IPS DF 19.7 (cell line): ENCODE measurements at places on chromosomes 5 and 9.

DNA sequence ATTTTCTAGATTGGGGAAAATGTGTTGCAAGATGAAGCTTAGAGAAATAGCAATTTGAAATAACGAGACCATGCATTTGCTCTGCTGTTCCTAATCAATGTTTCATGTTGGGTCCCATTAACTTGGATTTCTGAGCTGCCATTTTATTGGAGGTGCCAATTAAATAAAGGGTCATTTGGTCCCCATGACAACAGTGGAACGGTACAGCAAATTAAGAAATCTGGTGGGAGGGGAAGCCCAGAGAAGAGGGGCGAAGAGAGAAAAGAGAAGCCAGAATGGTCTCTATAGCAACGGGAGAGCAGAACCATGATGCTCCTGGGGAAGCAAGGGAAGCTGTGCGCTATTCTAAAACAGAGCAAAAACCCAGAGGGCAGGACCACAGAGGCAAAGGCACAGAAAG is 120.2 kb downstream of the ENTREP1 start:
- no peak for DNase-seq

DNA sequence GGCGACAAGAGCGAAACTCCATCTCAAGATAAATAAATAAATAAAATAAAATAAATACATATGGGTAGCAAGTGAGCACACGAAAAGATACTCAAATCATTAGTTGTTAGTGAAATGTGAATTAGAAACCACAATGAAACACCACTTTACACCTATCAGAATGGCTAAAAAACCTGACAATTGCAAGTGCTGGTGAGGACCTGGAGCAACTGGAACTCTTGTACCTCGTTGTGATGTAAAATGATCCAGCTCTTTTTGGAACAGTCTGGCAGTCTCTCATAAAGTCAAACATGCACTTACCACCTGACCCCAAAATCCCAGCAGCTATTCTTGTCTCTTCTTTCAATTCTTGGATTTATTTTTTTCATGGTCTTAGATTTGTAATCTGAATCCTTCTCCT is 69.2 kb upstream of the FBXW11 start:
- no peak for DNase-seq

DNA sequence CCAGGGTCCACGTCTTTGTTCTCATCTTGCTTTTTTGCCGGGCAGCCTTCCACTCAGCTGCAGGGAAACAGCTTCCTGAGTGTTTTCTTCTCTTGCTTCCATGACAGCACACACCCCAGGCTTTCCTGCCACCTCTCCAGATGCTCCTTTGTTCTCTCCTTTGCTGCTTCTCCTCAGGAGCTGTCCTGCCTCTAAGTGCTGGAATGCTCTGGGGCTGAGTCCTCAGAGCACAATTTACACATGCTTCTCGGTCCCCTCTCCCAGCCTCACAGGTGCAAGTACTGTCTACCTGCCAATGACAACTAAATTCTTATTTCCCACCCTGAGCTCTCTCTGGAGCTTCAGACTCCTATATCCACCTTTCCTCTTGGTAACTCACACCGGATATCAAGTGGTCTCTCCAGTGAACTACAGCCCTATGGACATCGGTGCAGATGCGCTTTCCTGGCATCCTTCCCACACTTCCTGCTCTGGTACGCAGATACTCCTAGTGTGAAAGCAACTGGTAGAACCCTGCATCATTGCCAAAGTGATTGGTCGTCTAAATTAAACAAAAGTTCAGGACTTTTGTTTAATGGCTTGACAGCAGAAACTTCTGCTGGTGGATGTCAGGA is 13.4 kb upstream of the ACSL6 start:
- DNase-seq, result no peak

DNA sequence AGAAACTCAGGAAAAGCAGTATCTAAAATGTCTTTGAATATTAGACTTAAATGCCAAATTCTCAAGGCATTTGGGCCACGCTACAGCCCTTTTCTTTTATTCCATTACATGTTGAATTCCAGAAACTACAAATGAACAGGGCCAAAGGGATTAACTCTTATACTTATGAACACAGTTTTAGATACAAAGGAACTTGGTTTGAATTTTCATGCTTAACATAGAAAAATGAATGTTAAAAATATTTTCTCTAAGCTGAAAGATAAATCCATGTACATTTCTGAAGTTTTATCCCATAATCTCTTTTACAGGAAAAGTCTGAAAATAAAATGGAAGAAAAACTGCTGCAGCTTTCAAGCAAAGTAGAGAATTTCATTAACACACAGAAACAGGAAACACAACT is 56.8 kb downstream of the FAM81B start:
- no peak for DNase-seq

GRCh38 chr9:118008246-118008645 is 304.0 kb downstream of the TLR4 start:
- no peak for DNase-seq

GRCh38 chr5:111735583-111736270 is 21.3 kb downstream of the NREP start:
- peak; percentile 23 for DNase-seq

DNA sequence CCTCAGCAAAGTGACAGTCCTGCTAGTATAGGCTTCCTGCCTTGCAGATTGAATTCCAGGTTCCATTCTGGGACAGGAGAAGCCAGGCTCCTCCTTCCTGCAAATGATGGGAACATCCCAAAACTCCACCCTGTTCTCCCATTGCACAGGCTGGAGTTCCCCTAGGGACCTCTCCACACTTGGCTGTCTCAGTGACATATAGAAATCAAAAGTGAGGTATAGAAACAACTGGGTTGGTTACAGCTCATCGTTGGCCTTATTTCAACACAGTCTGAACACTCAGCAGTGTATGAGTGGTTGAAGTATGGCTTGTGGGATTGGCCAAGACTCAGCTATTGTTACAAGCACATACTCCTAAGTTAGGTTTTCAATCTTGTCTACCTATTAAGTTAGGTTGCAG is 157.8 kb upstream of the FTMT start:
- no peak for DNase-seq

GRCh38 chr5:155898284-155898683 is 428.7 kb upstream of the SGCD start:
- DNase-seq, result no peak

DNA sequence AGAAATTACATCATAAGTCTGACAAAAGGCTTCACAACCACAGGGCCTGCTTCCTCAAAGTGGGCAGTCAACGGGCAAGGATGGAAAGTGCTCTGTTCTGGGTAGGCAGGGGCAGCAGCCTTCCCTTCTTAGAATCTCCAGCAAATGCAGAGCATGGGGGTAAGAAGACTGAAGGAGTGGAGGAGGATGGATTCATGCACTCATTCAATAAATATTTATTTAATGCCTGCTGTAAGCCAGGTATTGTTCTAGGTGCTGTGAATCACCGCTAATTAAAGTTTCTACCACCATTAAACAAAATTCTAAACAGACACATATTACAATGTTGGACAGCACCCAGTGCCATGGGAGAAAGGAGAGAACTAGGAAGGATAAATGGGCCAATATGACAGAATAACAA is 195.6 kb downstream of the ELAVL2 start:
- no peak for DNase-seq

GRCh38 chr5:172364773-172365172 is 81.2 kb upstream of the UBTD2 start:
- DNase-seq, result no peak

DNA sequence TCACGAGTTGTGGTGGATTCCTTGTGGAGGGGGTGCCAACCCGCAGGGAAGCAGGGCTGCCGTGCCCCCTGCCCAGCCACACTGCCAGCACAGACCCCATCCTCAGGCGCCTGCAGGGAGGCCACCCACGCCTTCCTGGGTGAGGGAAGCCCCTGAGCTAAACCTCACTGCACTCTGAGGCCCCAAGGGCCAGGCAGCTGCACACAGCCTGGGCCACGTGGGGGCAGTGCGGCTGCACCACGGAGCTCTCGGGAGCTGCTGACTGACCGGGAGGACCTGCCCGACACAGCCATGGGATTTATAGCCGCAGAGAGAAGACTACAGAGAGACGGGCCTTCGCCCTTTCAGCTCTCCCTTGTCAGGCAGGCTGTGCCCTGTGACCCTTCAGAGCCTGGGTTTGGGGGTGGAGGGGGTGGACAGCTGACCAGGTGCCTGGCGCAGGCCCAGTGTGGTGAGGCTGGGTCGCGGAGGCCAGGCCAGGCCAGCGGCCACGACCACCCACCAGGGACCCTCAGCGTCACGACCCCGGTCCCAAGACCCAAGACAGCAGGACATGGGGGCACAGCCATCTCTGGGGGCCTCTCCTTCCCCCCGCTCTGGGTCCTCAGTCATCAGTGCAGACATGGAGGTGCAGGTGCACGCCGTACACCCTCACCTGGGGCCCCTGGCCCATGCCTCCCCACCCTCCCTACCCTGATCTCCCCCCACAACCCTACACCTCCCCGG is 4.3 kb upstream of the AHRR start:
- peak; percentile 23 for DNase-seq

GRCh38 chr9:6128030-6128429 is 87.6 kb upstream of the IL33 start:
- DNase-seq, result no peak

DNA sequence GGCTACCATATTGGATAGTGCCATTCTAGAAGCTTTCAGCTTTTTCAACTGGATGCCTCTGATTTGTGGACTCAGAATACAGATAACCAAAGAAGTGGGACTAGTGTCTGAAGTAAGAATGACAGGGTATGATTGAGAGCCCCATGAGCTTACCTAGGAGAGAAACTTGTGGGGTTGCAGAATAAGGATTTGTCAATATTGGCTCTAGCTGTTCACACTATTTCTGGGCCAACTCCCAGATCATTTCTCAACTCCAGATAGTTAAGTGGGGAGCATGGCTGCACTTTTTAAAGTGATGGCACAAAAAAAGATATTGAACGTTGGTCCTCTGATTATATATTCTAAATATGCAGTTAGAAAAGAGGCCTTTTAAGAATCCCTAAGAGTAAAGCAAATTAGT is 252.1 kb downstream of the DOCK8 start:
- DNase-seq, result no peak

GRCh38 chr9:89690334-89690912 is 85.6 kb downstream of the GADD45G start:
- DNase-seq, result no peak

- DNase-seq, result no peak
These were observed 39.4 kb downstream of the LURAP1L start for GRCh38 chr9:12813960-12814876.

DNA sequence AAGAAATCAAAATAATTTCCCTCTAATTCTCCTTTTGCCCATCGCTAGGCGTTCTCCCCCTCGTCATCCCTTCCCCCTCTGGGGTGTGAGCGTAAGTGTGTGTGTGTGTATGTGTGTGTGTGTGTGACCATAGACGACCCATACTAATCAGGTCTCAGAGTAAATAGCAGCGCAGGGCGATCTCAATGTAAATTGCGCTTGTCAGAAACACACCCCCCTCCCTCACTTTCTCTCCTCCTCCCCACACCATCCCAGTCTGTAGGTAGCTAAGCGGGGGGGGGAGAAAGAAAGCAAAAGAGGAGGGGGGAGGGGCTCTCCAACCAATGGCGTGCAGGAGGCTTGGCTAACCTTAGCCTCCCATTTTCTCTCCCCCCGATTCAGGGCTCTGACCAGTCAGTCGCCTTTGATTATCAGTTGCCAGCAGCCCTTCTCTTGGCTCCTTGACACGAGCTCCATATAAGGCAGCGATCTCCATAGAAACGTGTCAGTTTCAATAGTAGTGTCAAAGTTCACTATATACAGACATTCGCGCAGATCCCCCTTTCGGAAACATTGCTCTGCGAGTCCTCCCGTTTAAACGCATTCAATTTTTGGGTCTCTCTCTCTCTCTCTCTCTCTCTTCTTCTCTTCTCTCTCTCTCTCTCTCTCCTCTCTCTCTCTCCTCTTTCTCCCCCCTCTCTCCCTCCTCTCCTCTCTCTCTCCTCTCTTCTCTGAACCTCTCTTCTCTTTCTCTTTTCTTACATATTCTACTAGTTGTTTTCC is at the start of gene NR2F1:
TSS of gene NR2F1 (plus strand) at position 546 of the 762 bp plus-strand sequence. CDS start 1,802 bp downstream, outside the sequence.
- no peak for DNase-seq

DNA sequence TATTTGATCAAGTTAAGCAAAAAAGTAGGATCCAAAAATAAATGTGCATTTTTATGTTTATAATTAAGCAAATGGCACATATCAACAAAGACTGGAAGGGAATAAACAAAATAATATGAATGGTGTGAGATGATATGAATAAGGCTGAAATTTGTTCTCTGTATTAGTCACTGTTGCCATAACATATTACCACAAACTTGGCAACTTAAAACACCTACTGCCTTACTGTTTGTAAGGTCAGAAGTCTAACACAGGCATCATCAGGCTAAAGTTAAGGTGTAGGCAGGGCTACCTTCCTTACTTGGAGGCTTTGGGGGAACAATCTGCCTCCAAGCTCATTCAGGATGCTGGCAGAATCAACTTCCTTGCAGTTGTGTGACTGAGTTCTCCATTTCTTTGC is 19.3 kb downstream of the PGGT1B start:
- no peak for DNase-seq

DNA sequence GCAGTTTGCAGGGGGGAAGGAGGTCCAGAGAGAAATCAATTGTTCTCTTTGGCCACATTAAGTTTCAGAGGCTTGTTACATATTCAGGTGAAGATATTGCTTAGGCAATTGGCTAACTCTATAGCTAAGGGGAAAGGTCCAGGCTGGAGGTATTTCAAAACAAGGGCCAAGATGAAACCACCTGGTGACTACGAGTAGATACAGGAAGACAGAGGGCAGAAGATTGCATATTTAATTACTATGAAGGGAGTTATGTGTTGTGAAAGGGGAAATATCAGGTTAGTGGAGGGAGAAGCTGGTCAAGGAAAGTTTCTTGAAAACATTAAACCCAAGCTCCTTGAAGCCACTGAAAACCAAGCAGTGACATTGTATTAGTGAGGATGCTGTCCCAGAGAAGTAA is 1.9 kb upstream of the RAD23B start:
- no peak for DNase-seq

DNA sequence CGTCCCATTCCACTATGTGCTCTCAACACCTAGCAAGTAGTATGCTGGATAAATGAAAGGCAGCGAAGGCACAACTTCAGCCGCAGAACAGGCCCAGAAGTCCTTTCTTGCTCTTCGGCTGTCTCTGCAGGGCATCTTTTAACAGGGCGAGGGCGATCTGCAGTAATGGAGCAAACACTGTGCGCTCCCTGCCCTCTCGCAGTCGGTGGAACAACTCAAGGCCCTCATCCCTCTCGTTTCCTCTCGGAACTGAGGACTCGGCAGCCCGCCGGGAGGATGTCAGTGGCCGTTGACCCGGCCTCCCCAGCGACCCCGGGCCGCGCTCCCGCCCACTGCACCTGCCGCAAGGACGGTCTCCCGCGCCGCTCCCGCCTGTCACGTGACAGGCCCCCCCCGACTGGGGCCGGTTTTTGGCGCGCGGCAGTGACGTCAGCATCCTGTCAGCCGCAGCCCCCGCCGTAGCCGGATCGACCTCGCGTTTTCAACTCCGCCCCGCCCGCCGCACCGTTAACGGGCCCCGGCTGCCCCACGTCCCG is 1.1 kb downstream of the ZNF367 start:
- no peak for DNase-seq

DNA sequence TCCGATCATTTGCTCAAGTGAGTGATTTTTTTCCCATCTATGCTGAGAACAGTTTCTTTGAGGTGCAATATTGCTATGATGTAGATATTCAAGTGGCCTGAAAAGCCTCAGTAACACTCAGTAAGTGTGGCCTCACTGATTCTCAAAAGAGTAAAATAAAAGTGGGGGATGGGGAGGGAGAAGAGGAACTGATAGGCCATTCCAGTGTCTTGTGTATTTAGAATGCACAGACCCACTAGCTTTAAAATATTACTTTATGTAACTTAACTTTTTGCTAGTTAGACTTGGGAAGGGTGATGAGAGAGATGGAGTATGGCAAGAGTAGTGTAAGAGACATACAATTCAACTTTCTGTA is 79.5 kb upstream of the ZNF608 start:
- DNase-seq, result no peak

- DNase-seq, result no peak
These were observed 89.8 kb downstream of the SLC1A3 start for GRCh38 chr5:36696059-36696673.

- DNase-seq, result no peak
These were observed 12.4 kb downstream of the KCNV2 start for GRCh38 chr9:2729721-2730120.
